ENCODE measurements at places on chromosomes 7 and 10.

DNA sequence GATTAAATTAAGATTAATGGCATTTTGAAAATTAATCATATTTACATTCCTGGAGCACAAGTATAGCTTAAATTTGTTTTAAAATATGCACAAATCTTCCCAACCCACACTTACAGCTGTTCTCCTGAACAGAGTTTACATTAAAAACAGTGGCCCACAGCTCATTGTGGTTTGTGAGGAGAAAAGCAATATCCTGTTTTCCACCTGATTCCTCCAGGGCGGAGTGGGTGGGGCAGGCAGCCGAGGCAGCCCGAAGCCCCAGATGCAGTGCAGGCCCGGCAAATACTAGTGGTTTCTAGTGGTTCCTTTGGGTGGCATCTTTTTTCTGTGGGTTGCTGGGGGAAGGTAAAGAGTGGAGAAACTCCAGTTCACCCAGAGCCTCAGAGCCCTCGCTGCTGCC lies 280.8 kb downstream of the ARHGAP12 start:
- DNase-seq = no peak

DNA sequence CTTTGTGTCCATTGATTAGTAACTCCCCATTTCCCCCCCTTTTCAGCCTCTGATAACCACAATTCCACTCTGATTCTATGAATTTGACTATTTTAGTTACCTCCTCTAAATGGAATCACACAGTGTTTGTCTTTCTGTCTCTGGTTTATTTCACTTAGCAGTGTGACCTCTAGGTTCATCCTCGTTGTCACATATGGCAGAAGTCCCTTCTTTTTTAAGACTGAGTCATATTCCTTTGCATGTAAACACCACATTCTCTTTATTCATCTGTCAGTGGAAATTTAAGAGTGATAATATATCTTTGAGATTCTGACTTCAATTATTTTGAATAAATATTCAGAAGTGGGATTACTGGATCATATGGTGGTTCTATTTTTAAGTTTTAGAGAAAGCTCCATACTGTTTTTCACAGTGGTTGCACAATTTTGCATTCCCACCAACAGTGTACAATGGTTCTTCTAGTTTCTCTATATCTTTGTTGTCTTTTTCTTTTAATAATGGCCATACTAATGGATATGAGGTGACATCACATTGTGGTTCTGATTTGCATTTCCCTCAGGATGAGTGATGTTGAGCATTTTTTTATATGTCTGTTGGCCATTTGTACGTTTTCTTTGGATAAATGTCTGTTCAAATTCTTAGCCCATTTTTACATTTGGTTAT lies 126.1 kb upstream of the GRB10 start:
- no peak for DNase-seq

GRCh38 chr10:48455392-48456151 lies 149.1 kb downstream of the MAPK8 start:
- DNase-seq = no peak

GRCh38 chr10:122140461-122140902 lies 130.6 kb upstream of the BTBD16 start:
- no peak for DNase-seq

DNA sequence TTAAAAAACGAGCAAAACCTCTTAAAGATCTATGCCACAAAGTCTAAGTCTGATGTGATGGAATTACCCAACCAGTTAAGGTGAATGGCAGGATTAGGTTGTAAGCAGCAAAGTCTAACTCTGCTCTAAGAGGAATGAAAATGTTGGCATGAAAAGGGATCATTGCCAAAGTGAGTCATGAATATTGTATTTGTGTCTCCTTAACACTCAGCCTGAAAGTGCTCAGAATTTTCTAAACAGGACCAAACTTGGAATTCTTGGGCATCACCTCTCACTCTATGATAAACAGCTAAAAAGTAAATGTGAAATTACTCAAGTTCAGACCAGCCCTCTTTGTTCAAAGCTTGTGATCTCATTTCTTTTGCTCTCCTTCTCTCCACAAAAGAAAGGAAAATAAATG lies 27.0 kb downstream of the PPP1R3A start:
- DNase-seq = no peak
